Nephron progenitor cell (in vitro differentiated cells): ENCODE measurements at places on chromosomes 6 and 20.

GRCh38 chr20:24743641-24744040, 205.4 kb upstream of the CST7 start:
- no peak for DNase-seq

GRCh38 chr6:106112433-106112832, 26.3 kb downstream of the PRDM1 start:
- DNase-seq = no peak

DNA sequence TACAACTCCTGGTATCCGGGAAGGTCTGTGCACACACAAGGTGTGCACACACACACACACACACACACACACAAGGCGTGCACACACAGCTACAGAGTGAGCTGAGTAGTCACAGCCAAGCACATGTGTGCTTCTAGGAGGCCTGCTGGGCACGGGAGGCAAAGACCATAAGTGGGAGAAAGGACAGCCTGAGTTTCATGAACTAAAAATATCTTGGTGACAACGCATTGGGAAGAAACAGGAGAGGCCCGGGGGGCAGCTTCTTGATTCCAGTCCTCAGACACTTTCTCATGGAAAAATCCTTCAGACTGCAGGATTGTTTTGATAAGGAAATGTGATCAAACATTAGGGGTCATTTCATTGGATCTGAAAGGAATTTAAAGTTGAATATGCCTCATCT, 2.6 kb downstream of the TRAF3IP2 start:
- DNase-seq = no peak

DNA sequence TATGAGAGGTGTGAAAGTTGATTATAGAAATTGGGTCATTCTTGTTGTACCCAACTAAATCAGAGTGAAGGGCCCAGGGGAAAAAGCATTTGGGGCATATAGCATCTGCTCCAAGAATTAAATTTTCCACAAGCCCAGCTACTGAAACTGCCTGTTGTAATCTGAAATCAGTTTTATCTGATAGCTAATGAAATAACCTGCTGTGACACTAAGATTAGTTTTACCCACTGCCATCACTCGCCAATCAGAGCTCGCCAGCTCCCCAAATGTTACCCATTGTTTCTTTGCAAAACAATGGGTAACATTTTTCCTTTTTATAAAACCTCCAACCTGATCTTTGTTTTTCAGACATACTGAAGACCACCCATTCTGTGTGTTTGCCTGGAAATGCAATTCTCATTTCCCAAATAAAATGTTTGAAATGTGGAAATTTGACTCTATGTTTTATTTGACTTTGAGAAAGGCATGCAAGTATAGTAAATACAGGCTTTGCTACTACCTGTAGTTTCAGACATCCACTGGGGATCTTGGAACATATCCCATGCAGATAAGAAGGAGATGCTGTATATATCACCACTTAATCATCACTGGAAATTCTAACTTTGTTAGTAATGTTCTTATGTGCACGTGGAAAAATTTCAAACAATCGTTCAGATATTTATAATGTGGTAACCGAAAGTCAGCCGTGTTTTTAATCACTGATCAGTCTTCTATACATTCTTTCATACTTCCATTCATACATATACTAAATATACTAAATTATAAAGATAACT, 6.3 kb upstream of the AHI1 start:
- DNase-seq = no peak

GRCh38 chr6:89928604-89929003, 34.3 kb downstream of the GJA10 start:
- DNase-seq = no peak

DNA sequence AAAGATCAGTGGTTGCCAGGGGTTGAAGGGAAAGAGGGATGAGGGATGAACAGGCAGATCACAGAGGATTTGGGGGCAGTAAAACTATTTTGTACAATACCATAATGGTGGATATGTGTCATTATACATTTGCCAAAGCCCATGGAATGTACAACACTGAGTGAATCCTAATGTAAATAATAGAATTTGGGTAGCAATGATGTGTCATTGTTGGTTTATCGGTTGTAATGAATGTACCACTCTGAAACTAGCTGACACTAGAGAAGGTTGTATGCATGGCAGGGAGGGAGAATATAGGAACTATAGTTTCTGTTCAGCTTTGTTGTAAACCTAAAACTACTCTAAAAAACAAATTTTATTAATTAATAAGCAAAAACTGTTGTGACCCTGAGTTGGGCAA, 17.8 kb upstream of the ASF1A start:
- no peak for DNase-seq

- no peak for DNase-seq
Observed at GRCh38 chr6:84461461-84461860, 234.0 kb upstream of the CEP162 start.

DNA sequence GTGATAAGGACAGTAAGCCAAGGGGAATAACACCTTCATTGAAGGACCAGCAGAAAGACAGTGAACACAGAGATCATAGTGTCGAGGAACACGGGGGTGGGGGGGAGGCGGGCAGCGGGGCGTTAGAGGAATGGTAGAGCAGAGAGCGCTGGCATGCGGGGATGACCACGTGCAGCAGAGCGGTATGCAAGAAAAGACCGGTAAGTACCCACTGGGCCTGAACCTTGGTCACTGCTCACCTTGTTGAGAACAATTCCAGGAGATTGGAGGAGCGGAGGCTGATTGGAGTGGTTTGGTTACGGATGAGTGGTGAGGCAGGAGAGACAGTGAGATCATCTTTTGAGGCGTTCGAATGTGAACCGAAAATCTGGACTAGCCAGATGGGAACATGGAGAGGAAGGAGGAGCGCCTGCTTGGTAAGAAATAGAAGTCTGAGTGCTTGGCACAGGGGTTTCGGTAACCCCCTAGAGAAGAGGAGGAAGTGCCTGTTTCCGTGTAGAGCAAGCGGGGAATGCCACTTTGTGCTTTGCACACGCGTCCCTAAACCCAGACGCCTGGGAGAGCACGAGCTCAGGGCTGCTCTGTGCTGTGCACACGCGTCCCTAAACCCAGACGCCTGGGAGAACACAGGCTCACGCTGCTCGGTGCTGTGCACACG, 70.0 kb downstream of the FAM120B start:
- no peak for DNase-seq

DNA sequence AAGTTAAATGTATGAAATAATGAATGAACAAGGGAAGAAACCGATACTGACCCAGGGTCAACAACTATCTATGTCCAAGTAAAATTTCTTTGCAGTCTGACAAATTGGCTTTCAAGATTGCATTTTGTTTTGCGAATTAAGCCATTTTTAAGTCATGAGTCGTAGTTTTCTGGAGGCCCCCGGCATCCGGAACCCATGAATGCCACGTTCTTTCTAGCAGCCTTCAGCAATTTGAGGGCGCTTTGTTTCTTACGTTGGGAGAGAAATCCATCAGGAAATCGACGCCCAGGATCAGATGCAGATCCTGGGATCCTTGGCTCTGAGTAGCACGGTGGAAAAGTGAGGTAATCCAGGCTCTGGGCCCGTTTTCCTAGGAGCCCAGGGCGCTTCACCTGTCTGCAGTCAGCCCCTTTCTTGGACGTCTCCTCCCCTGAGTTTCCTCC, 309 bp upstream of the ABRACL start:
- no peak for DNase-seq

DNA sequence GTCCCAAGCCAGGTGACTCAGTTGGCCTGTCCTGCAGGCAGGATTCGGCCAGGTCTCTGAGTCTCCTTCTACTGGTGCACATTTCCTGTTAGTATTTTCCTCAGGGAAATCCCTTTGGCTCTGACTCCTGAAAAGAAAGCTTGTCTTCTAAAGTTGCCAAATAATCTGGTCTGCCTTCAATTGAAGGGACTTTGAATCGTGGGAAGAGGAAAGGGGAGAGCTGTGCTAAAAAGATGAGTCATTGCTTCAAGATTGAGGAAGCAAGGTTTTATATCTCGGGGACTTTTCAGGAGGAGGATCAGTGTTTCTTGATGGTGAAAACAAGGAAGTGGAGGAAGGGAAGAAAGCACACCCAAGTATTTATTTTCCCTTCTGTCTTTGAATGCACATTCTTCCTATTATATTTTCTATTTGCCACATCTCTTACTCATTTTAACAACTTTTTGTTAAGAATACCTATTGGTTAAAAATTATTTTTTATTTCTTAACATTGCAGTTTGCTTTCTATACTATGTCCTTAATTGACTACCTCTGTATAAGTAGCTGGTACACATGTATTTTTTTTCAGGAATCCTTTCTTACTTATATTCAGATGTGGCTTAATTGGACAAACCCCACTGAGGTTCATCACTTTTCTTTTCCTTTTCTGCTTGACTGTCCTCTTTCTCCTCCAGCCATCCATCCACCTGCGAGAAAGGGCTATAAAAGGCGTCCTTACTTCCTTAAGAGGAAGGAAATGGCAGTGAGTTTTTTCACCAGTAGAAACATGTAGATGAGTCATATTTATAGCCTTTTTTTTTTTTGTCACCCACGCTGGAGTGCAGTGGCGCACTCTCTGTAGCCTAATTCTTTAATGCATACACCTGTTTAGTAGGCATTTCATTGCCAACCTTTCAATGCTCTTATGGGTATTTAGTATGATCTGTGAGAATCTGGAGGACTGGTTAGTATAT, 15.0 kb upstream of the IFNGR1 start:
- DNase-seq = no peak

- no peak for DNase-seq
Observed at GRCh38 chr20:2237059-2237458, 58.7 kb upstream of the TGM3 start.

DNA sequence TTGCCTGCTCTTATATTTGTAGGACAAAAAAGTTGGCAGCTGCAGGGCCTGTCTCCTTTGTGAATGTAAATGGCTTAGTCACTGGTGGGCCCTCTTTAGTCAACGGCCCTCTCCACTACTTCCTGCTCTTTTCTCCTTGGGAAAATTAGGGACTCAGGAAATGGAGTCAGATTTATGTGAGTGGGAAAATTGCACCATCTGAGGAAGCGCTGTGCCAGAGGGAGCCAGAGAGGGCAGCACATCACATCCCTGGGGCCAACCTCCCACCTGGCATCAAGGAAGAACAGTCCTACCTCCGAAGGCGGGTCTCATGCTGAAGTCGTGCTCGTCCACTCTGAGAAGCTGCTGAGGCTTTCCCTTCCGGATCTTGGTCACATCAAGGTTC, 15.6 kb downstream of the GABRR2 start:
- no peak for DNase-seq

- DNase-seq = no peak
Observed at GRCh38 chr20:341682-342081, 5.2 kb upstream of the NRSN2 start.

GRCh38 chr6:53587291-53587690, 42.4 kb upstream of the GCLC start:
- no peak for DNase-seq

DNA sequence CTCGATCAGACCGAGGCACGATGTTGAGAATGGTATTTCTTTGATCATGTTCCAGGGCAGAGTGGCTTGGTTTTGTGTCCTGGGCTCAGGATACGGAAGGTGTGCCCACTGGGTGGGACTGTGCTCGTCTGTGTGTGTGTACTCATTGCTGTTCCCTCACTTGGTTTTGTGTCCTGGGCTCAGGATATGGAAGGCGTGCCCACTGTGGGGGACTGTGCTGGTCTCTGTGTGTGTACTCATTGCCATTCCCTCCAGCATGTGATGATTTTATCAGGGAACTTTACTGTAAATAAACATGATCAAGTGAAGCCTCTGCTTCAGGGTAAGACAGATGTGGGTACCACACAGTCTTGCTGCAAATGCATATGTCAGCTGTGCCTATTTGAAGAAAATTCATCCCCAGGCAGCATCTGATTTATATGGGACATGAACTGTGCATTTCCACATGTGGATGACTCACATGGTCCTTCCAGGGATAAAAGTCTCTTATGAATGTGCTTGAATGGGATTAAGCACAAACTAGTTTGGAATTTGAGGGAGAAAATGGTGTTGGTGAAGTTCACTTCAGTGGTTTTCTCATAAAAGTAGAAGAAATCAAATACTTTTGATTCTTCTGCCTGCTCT, 274.3 kb downstream of the QKI start:
- no peak for DNase-seq

DNA sequence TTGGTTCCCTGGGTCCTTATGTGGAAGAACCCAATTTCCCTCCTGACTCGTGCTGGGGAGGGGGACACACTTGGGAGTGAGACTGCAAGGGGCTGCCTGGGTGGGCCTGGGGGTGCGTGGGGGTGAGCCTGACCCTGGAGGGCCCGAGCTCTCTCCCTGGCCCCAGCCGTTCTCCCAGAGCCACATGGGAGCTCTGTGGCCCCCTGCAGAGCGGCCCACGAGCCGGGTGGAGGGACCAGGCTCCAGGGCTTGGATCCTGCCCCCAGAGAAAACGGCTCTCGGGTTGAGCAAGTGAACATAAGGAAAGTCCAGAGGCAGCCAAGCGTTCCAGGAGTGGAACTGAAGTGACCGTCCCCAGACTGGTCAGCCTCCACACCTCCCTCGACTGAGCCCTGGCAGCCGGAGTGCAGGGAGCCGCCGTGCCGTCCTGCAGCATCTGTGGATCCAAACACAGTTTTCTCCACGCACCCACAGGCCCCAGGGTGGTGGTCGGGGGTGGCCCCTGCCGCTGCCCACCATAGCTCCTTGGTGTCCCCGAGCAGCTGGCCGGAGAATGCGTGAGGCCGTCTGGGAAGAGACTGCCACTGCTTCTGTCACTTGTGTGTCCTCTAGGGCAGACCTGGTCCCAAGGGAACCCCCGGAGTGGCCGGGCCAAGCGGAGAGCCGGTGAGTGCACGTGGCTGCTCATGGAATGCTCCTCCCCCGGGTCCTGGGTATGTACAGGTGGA, 10.6 kb downstream of the COL9A3 start:
- DNase-seq = no peak

- no peak for DNase-seq
Observed at GRCh38 chr6:125149256-125150144, 4.1 kb upstream of the TPD52L1 start.

DNA sequence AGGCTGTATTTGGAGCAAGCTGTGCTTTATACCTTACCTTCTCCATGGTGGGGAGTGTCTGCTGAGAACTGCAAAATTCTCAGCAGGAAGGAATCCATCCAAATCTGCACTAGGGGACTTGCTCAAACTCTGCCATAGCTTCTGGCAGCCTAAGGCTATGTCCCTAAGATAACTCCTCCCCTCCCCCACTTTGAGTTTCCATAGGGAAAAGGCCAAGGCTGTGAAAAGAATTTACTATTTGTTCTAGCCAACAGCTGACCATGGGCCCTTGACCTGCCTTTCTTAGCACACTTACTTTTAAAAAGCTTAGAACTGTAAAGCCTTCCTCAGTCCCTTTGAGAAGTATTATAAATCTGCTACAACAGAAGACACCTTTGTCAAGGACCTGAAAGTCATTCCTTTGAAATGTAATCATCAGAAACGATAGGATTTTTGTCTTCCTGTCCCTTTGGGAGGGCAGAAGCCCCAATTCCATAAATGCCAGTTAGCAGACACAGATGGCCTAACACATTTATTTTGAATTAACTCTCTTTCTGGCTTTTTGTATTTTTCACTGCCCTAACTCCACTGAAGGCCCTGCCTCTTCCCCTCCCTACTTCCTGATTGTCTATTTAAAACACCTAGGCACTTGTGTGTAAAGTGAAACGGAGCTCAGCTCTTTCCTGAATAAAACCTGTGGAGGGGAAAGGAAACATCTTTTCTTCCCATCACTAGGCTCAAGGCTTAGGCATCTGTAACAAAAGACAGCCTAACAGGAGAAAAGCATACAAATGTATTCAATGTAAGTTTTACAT, 157.1 kb downstream of the AKAP7 start:
- DNase-seq = no peak
